ENCODE measurements at places on chromosomes 3 and 15.

DNA sequence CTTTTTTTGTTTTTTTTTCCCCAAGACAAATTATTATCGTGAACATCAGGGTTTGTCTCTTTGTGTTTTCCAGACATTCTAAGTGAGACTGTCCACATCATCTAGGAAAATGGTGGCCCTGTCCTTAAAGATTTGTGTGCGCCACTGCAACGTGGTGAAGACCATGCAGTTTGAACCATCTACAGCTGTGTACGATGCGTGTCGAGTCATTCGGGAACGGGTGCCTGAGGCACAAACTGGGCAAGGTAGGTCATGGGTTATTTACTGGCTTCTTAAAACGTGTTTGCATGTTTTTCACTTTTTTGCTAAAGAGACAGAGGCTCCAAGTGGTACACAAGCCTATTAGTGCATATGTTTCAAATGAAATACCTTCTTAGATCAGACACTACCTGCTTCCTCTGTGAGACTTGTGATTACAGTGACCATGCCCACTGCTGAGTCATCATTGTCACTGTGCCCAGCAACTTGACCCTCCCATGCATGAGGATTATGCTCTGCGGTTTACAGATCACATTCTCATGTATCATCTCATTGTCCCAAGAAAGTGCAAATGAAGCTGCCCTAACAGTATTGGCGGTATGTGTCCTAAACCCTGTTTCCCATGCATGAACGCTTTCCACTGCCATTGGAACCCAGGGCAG is 395.2 kb upstream of the TPM1 start:
- DNase-seq, result no peak

- no peak for DNase-seq
These were observed 125.4 kb upstream of the CCDC54 start for GRCh38 chr3:107251819-107252218.

- DNase-seq, result no peak
These were observed 39.5 kb downstream of the CADPS start for GRCh38 chr3:62835554-62836236.

GRCh38 chr3:44902628-44903027 is 28.2 kb downstream of the TGM4 start:
- DNase-seq, result no peak

DNA sequence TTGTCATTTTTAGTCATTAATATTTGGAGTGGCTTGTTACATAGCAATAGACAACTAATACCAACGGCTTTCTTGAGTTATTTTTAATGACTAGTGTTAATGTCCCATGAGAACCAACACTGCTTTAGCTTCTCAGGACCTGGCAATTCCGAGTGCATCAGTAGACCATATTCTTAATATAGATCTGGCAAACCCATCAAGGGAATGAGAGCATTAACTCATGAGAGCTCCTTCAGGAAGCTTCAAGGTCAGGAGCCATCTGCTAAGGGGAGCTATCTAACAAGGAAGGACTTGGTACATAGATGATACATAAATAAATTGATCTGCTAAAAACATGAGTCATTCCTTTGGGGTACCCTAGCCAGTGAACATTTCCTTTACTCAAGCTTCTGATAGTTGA is 122.6 kb upstream of the EPHA3 start:
- no peak for DNase-seq

DNA sequence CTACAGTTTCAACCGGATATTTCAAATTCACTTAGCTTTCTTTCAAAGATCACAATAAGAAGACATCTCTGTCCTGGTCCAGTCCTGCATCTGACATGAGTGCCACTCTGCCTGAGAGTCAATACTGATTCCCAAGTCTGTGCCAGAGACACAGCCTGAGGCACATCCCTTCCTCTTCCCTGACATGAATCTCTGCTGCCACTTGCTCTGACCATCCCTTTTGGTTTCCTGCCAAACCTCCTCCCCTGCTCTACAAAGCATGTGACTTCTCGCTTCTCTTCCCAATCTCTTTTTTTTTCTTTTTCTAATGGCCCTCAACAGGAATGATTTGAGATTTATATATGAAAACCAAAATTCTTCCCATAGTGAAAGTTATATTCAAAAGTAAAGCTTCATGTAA is 117.9 kb downstream of the MECOM start:
- DNase-seq, result no peak

- DNase-seq, result no peak
These were observed 57.9 kb downstream of the TRAK1 start for GRCh38 chr3:42148982-42149432.

GRCh38 chr15:90219421-90220141 is 14.2 kb downstream of the CIB1 start:
- DNase-seq, result peak; percentile 16

DNA sequence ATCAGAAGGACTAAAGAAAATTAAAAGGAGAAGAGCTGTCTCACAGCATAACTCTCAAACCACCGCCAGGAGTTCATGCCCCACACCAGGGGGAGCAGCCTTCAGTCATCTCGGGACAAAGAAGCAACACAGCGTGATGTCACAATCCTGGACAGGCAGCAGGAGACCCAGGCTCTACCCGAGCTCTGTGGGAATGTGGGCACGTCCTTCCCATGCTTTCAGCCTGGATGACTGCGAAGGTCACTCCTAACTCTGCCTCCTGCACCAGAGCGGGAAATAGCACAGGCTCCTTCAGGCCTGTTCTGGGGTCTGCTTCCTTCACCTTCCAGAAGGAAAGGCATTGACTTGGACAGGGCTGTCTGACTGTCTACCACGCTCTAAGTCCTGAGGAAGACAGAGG is 31.3 kb downstream of the NOX5 start:
- DNase-seq, result no peak

- DNase-seq, result no peak
These were observed 328.3 kb downstream of the THSD4 start for GRCh38 chr15:71443538-71443937.

- DNase-seq, result no peak
These were observed 45.4 kb upstream of the TMC3 start for GRCh38 chr15:81419332-81419943.

- no peak for DNase-seq
These were observed 44.3 kb downstream of the U2SURP start for GRCh38 chr3:143045639-143046038.

GRCh38 chr3:148253713-148254112 is 444.0 kb upstream of the AGTR1 start:
- DNase-seq, result no peak

- no peak for DNase-seq
These were observed 402.4 kb downstream of the RBMS3 start for GRCh38 chr3:29683018-29683993.

GRCh38 chr15:77839456-77839855 is 206.7 kb upstream of the LINGO1 start:
- no peak for DNase-seq

- no peak for DNase-seq
These were observed 126.3 kb upstream of the PLAAT1 start for GRCh38 chr3:193114431-193115340.

DNA sequence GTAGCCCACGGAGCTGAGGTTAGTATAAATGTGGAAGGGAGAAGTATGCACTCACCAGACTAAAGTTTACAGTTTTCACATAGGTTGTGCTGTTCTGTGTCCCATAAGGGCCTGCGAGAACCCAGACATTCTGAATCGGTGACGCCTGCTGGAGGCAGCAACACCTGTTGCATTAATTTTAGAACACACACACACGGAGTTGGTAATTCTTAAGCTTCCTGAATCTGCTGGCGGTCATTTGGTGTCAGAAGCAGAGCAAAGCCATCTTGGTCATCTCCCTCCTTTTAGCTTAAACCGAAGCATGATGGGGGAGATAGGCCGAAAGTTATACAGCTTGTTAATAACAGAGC is 41.1 kb upstream of the AP3B2 start:
- no peak for DNase-seq

DNA sequence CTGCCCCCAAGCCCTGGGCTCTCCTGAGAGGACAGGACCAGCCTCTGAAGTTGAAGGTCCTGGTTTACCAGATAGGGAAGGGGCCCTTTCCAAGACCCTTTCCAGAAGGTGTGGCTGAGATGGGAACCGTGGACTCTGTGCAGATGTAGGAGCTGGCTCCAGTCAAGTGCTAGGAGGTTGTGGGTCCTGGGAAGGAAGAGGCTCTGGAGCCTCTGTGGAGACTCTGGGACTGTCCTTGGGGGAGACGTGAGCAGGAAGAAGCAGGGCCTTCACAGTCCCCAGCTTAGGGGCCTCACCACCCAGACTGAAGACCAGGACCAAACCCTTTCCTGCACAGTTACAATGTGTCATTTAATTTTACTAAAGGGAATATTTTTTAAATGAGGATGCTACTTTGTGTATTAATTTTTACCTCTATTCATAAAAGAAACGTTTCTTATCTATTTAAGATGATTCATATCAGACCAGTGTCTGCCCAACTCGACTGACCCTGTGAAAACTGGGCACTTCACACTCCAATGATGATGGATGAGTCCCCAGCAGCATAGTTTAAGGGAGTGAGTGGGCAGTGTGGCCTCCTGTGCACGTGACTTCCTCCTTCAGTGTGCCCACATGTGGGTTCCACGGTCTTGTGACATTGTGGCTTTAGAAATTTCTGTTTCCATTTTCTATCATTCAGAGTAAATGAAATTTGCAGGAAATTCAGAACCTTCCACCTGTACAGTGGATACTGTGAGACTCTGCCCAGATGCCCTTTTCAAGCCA is 10.9 kb downstream of the CCR5AS start:
- DNase-seq, result no peak

GRCh38 chr3:50516440-50516871 is 13.0 kb upstream of the CACNA2D2 start:
- DNase-seq, result no peak

GRCh38 chr3:11170052-11170770 is 15.9 kb downstream of the HRH1 start:
- DNase-seq, result no peak

GRCh38 chr3:16916840-16917239 is 32.1 kb downstream of the PLCL2 start:
- no peak for DNase-seq
